ENCODE measurements at places on chromosomes 5 and 9.

- no peak for DNase-seq
Measured at GRCh38 chr5:167415779-167416746, 875.4 kb upstream of the WWC1 start.

DNA sequence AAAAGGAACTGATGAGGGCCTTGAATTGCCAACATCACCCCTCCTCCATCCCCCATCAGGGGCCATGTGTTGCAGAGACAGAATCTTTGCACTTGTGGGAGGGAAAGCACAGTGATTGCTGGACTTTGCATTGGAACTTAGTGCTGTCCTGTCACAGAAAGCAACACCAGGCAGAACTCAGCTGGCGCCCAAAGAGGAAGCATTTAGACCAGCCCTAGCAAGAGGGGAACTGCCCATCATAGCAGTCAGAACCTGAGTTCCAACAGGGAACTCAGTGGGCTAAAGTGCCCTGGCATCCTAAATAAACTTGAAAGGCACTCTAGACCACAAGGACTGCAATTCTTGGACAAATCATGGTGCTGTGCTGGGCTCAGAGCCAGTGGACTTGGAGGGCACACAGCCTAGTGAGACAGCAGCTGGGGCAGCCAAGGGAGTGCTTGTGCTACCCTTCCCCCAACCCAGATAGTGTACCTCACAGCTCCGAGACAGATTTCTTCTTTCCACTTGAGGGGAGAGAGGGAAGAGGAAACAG is 128.1 kb downstream of the ACTL7B start:
- no peak for DNase-seq

GRCh38 chr9:102273952-102274351 is 535.5 kb upstream of the GRIN3A start:
- DNase-seq: no peak

GRCh38 chr5:41785061-41785460 is 85.2 kb downstream of the OXCT1 start:
- no peak for DNase-seq

GRCh38 chr9:116327701-116328405 is 174.3 kb downstream of the PAPPA start:
- DNase-seq: no peak

DNA sequence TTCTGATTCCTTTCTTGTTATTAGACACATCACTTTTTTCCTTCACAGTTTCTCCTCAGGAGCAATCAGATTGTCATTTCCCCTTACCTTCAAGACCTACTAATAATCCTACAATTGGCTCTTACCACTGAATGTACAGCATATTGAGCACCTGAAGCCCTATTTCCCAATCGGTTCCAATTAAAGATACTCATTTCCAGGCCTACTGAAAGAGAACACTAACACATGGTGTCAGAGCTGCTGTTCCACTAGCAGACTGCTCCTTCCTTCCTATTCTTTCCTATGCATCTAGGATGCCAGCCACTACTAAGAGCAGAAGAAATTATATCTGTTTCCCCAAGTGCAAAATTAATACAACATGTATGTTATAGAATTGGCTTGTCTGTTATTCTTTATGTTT is 34.6 kb downstream of the SKIC3 start:
- no peak for DNase-seq

- DNase-seq: no peak
Measured at GRCh38 chr9:117093891-117094844, 320.7 kb downstream of the ASTN2 start.

All from activated naive CD4-positive, alpha-beta T cell treated with anti-CD3 and anti-CD28 coated beads, Interleukin-2, amount 10 ng/mL, durations not matched to agents 7 days and 5 days (primary cell).